ENCODE measurements at places on chromosomes 7 and 10. TPM values are rescaled to one million over a fixed set of nuclear protein-coding genes. Genes with fewer than 3 reads are reported as not detected.

DNA sequence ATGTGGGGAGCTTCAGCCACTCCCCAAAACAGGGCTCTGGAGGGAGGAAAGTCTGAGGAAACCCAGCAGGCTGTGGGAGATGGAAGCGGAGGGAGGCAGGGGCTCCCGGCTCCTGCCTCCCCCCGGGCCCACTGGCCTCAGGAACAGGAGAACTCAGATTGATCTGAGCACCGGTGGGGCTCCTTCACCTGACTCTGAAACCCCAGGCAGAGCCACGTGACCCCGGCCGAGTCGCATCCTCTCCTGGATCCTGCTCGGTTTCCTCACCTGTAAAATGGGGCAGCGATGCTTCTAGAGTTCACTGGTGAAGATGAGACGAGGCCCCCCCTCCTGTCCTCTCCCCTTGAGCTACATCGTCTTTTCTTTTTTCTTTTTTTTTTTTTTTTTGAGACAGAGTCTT, 33.6 kb downstream of the TCERG1L start:
- no peak for DNase-seq

DNA sequence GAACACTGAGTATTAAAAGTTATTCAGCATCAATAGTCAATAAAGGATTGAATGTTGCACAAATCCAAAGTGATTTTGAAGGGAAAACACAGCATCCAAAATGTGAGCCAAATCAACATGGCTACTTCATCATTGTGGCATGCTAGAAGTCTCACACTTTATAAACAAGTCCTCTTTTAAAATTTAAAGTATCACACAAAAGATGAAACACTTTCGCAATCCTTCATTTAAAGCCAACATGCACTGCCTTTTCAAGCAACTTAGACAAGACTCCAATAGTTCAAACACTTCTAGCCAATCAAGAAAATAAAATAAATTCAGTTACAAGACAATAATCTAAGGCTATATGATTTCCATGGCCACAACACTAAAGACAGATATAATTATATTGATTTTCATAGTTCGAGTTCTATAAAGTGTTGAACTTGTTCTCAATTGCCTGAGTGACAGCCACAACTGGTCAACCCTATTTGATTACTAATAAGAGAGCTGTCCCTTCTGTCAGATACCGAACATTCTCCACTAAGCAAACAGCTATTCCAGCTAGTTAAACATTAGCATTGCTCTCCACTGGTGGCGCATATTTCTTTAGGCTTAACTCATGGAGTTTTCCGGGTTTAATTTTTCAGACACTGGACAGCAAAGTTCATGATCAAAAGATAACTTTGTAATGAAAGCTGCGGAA, 8.3 kb downstream of the EBF3 start:
- no peak for DNase-seq

GRCh38 chr7:87510411-87510875, 35.0 kb upstream of the ABCB4 start:
- no peak for DNase-seq

GRCh38 chr7:99380032-99380822, 5.7 kb downstream of the ARPC1B start:
- no peak for DNase-seq

DNA sequence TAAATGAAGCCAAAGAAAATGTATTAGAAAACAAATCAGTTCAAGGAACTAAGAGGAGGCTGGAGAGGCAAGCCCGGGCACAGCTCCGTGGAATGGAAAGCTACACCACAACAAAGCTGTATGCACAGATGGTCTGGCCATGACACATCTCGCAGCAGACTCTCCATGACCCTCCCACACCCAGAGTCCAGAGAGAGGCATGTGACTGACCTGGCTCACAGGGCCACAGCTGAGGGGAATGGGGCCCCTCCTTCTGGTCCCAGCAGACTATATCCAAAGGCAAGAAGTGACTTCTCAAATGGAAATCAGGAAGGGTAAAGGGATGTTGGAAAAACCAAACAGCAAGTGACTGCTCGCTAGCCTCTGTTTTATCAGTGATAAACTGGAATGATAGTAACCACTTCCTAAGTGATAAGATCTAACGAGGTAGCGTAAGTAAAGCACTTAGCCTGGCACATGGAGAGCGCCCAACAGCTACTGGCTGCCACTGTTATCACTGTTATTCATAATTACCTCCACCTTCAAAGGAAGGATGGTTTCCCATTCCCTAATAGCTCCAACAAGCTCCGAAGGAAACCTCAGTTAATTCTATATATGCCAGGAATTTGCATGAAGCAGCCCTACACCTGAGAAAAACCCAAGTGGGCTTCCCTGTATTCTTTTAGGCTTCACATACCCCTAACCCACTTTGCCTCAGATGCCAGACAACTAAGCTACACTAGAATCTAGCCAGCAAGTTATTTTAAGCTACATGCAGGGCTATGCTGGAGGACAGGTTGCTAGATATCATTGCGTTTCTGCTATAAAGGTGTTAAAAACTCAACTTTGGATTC, 8.4 kb downstream of the OSBPL3 start:
- DNase-seq = no peak

DMBT1 gene
- polyA plus RNA-seq = 1.3 TPM

Data from left lung (tissue), 14 donors.